ENCODE measurements at places on chromosomes 2 and 18.

- no peak for DNase-seq
These were observed 53.8 kb downstream of the EEF1B2 start for GRCh38 chr2:206213514-206213845.

DNA sequence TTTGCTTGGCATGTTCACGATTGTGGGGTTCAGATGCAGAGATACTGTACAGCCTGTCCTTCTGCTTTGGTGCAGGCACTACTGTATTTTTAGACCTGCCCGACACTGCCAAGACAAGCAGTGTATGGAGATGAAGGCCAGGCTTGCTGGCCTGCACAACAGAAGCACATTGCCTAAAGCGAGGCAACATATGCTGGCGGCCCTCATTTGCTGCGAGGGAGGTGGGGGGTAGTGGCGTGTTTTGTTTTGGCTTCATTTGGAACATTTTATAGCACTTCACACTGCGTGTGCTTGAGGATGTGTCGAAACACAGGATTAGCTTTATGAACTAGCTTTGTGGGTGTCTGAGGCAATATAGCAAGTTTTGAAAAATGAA is 27.0 kb downstream of the TMEM182 start:
- no peak for DNase-seq

DNA sequence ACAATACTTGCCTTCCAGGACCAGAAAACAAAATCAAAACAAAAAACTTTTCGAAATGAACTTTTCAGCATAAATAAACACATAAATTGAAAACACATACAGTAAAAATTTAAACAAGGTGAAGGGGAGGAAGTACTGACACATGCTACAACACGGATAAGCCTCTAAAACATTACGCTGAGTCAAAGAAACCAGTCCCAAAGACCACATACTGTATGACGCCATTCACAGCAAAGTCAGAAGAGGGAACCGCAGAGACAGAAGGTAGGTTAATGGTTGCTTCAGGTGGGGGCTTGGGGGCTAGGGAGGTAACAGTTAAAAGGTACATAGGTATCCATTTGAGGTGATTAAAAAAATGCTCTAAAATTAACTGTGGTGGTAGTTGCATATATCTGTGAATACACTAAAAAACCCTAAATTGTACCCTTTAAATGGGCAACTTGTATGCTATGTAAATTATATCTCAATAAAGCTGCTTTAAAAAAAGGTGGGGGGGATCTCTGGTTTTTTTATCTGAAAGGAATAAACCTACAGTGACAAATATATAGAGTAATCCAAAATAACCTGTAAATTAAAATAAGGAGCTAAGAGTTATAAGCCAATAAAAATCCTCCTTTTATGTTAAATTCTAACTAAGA is 7.1 kb downstream of the COX7A2L start:
- no peak for DNase-seq

GRCh38 chr2:230967113-230967512 is 28.8 kb upstream of the SPATA3 start:
- DNase-seq, result no peak

- DNase-seq, result no peak
These were observed 153.2 kb downstream of the RTP5 start for GRCh38 chr2:242022550-242023290.
